ENCODE measurements at places on chromosomes 7 and 10. TPM values are rescaled to one million over a fixed set of nuclear protein-coding genes. Genes with fewer than 3 reads are reported as not detected.
A peak's percentile ranks its signal among the peaks of the same experiment; 100 is the strongest.

AKR1C3 gene
- 23.4 TPM for total RNA-seq

DNA sequence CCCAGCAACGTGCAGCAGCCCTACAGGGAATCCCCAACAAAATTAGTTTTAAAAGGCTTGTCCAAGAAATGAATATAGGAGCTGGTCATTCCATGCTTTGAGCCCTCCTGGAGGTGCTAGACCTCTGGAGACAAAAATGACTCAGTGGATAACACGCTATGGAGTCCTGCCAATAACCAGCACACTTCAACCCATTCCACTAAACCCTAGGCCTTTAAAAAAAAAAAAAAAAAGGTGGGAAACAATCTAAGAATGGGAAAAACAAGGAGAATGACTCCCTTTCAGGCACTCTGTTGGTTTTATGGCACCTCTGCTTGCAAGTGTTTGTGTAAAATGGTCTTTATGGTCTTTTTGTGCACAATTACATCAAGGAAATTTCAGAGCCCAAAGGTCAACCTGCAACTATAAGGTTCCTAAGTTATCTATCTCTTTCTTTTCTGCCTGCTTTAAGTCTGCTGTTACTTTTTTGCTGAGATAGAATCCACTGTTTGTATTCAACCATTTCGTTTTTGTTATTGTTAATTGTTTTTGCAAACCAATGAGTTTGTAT is 21.3 kb downstream of the AVL9 start:
- no peak for DNase-seq

TNKS2 gene
- total RNA-seq, result 33.8 TPM

TWIST1 gene
- 20.8 TPM for total RNA-seq

- DNase-seq, result no peak
Measured at GRCh38 chr10:125533866-125534265, 149.1 kb downstream of the TEX36 start.

DNA sequence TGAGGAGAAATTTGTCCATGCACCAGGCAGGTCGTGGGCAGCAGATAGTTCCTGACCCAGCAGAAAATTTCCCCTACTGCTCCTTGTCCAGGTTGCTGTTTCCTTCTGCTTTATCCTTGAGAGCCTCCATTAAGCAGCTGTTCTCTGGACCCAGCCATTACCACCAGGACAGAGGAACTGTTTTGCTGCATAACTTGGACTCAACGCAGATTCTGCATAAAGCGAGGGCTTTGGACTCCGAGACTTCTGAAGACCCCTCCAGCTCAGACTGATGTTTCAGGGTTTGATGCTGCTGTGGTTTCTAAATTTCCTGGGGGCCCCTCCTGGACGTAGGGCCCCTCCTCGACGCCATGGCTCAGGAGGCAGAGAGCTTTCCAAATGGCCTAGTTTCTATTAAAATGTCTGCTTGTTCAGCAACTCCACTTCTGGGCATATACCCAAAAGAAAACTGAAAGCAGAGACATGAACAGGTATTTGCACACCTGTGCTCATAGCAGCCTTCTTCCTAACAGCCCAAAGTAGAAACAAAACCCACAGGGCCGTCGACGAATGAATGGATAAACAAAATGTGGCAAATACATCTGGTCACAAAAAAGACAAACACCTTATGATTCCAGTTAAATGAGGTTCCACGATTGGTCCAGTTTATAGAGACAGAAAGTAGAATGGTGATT is 28.3 kb upstream of the LMTK2 start:
- no peak for DNase-seq

AGR3 gene
- total RNA-seq, result not detected

SLC29A4 gene
- 5.0 TPM for total RNA-seq

GRCh38 chr7:43649755-43650274 is 66.9 kb downstream of the STK17A start:
- no peak for DNase-seq

- DNase-seq, result no peak
Measured at GRCh38 chr10:112288486-112288885, 5.3 kb downstream of the TECTB start.

GRCh38 chr7:137656227-137656849 is 190.4 kb downstream of the DGKI start:
- peak; percentile 78 for DNase-seq

GRCh38 chr10:103111031-103111917 is 81.8 kb downstream of the NT5C2 start:
- DNase-seq, result no peak

- no peak for DNase-seq
Measured at GRCh38 chr7:22173685-22174573, 183.0 kb downstream of the RAPGEF5 start.

DNA sequence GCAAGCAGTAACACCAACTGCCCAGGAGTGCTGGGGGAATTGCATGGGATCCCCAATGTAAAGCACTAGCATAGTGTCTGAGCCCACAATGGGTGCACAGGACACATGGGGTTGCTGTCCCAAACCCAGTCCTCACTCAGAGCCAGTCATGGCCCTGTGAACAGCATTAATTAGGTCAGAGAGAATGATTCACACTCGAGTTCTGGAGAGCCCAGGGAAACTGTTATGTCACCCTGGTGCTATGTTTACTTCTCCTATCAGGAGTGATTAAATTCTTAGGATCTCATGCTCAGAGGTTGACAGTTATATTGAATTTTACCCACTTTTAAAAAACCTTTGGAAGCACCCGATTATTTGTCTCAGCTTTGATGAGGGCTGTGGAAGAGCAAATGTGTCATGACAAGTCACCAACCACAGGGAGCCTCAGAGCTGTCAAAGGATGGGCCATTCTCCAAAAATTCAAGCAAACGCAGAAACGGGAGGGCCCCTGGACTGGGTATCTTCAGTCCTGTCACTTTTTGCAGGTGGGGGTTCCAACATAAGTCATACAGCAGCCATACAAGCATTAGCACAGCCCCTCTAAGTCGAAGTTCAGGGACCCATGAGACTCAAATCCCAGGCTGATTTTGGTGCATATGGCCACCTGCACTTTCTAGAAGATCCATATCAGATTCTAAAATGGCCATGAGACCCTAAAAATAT is 1.3 kb upstream of the RASSF4 start:
- no peak for DNase-seq

DNA sequence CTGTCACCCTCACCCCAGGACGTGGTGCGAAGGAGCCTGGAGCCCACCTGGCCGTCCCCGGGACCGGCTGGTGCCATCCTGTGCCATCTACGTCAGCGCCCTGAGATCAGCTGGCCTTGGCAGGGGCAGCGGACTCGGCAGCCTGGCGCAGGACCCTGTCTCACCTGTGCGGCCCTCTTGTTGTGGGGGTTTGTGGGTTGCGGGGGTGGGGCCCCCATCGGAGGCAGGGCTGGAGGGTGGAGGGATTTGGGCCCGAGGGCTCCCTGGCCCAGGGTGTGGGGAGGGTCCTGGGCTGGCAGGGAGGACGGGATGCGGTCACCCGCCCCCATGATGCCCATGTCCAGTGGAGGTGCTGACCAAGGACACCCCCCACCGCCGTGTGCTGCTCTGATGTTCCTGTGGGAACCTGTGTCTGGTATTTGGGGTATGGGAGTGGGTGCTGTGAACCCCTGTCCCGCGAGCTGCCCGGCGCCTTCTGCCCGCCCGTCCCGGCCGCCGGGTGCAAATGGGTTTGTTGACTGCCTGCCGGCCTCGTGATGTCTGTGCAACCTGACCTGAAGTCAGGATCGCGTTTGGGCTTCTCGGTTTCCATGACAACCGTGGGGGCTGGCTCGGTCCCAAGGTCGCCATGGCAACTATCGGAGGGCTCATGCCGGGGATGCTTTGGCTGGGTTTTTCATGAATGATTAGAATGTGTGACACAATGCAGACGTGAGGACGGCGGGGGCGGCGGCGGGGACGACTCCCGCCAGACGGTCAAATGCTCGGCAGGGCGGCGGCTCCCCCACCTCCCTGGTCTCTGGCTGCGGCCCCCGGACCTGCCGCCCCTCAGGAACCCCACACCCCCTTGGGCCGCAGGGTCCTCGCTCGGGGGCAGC is 7.3 kb downstream of the MAFK start:
- peak; percentile 99 for DNase-seq

DNA sequence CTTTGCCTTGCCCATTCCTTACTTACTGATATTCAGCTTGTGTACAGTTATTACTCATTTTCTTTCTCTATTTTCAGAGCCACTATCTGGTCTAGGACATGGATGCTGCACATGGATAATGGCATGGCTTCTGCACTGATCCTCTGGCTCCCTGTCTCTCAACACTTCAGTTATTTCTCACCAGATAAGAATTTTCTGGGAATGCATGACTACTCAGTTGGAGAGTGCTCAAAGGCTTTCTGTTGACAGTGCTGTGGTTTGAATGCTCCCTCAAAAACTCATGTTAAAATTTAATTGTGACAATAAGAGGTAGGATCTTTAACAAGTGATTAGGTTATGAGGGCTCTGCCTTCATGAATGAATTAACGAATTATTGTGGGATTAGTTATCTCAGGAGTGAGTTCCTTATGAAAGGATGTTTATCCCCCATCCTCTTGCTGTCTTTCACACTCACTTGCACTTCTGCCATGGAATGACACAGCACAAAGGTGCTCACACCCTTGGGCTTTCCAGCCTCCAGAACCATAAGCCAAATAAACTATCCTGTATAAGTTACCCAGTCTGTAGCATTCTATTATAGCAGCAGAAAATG is 16.1 kb upstream of the PIK3CG start:
- no peak for DNase-seq

BMPER gene
- 12.4 TPM for total RNA-seq

SPDYE8 gene
- not detected for total RNA-seq

- DNase-seq, result no peak
Measured at GRCh38 chr10:76403912-76404311, 972.5 kb downstream of the LRMDA start.

GRCh38 chr10:71761105-71761511 is 12.2 kb downstream of the VSIR start:
- no peak for DNase-seq

JAKMIP3 gene
- total RNA-seq, result 1.3 TPM

ERVW-1 gene
- total RNA-seq, result not detected

DNA sequence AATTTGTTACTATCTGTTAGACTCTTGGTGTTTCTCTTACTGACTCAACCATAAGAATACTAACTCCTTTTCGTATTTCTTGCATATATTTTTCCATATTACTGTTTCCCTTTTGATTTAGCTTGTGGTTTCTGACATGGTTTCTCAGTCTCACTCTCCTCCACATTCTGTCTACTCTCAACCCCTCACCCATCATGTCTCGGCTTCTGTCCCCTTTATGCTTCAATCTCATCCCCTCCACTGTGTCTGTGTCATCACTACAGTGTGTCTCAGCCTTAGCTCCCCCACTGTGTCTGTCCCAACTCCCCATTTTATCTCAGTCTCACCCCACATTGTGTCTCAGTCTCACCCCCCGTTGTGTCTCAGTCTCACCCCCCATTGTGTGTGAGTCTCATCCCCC is 126.9 kb downstream of the VIPR2 start:
- DNase-seq, result no peak

- peak; percentile 9 for DNase-seq
Measured at GRCh38 chr10:506451-507354, 182.8 kb downstream of the DIP2C start.

Measured in uterus (tissue), 4 donors.